Left colon (tissue), 2 donors: ENCODE measurements at places on chromosomes 16 and 17. TPM values are rescaled to one million over a fixed set of nuclear protein-coding genes. Genes with fewer than 3 reads are reported as not detected.

- no peak for DNase-seq
Observed at GRCh38 chr16:86050111-86050510, 151.1 kb downstream of the IRF8 start.

DNA sequence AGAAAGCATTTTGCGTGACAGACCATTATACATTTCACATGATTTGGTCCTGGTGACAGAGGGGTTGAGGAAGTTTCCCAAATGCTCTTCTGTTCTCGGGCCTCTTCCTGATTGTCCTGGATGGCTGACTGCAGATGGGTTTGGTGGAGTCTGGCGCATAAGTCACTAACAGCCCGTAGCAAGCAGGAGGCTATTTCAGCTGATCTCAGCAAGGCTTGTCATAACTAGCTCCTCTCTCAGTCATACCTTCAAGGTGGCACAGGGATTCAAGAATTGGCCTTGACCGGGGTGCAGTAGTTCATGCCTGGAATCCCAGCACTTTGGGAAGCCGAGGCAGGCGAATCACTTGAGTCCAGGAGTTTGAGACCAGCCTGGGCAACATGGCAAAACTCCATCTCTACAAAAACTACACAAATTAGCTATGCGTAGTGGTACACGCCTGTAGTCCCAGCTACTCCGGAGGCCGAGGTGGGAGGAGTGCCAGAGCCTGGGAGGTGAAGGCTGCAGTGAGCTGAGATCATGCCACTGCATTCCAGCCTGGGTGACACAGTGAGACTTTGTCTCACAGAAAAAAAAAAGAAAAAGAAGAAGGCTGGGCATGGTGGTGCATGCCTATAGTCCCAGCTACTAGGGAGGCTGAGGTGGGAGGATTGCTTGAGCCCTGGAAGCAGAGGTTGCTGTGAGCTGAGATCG lies 68.9 kb upstream of the HAS3 start:
- DNase-seq: no peak

GRCh38 chr16:22321340-22322001 lies 24.3 kb downstream of the POLR3E start:
- peak; percentile 42 for DNase-seq

MON1B gene
- 71.6 TPM for total RNA-seq

ZFHX3 gene
- total RNA-seq: 12.5 TPM

P2RX1 gene
- total RNA-seq: 2.8 TPM

CCL18 gene
- total RNA-seq: 0.85 TPM
